ENCODE measurements at places on chromosomes 2 and 18.

DNA sequence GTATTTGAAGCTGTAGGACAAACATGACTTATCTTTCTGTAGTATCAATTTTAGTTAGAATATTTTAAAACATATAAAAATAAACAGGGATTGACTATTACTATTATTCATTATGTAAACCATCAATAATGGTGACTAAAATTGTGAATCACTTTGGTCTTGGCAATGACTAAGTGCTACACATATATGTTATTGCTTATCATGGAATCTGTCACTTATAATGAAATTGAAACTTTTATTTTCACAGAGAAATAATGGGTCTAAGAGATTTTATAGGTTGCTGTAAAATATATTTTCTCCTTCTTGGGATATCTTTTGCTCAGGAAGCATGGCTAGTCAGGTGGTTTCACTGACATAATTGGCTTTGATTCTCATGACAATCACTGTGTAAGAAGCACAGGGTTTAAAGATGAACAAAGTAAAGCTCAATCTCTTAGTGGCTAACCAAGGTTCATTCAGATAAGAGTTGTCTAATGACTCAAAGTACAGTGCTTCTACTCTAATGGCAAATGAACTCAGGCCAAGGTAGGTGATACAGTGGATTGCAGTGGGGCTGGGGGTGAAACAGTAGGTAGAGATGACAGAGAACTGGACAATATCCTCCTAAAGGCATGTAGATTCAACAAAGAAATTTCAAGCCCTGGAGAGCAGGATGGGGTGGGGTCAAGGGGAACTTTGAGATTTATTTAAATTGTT, 98.6 kb upstream of the FANCL start:
- DNase-seq = no peak

DNA sequence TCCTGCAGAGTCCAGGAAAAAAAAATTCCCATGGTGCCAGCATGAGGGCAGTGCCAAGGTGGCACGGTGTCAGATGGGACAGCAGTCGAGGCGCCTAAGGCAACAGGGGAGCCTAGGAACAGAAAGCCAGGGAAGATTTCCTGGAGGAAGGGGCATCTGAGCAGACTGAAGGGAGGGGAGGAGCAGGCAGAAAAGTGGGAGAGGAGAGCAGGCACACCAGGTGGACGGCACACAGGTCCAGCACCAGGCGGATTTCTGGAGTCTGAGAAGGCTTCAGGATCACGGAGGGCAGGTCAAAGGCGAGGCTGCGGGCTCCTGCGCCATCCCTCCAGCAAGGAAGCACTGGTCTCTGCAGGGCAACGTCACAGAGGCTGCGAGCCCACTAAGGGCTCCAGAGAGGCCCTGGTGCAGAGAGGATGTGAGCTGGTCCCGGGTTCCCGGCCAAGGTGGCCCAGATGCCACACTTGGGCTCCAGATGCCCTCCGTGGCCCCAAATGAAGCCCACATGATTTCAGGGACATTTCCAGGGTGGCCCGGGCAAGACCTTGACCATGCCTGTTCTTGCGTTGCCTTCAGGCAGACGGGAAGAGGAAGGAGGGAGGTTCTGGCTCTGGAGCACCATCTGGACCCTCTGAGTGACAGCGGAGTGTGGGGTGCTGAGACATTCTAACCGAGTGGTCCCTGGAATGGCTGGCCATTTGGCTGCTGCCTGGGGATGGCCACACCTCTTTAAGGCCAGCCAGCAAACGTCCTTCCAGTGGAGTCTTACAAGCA, 4.1 kb downstream of the HS6ST1 start:
- DNase-seq = no peak

GRCh38 chr18:52339891-52340371, at the start of gene DCC:
DCC (plus strand) TSS chr18:52340197; CDS start chr18:52340788, 591 bp downstream.
- DNase-seq = peak; percentile 10

DNA sequence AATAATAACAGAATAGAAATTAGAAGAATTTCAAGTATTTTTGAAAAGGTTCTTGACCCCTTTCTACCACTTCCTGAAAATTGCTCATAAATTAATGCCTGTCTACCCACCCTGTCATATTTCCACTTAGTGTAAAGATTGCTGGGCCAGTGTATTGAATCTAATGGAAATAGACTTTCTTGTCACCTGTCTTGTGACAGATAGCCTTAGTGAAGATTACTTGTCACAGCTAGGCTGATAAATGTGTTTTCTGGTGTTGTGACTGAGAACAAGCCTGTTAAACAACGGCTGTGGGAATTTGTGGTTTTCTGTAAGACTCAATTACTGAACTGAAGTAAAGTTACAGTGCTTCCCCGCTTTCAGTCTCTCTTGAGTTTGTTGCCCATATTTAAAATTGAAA, 37.0 kb downstream of the PIK3C3 start:
- DNase-seq = peak; percentile 24

GRCh38 chr2:216344950-216345300, 27.4 kb downstream of the MARCHF4 start:
- DNase-seq = no peak

DNA sequence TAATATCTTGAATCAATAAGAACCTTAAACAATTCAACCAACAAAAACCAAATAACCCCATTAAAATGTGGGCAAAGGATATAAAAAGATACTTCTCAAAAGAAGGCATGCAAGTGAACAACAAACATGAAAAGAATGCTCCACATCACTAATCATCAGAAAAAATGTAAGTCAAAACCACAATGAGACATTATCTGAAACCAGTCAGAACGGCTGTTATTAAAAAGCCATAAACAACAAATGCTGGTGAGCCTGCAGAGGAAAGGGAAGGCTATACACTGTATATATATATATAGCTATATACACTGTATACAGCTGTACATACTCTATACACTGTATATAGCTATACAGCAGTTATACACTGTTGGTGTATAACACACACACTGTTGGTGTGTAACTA, 47.8 kb upstream of the GALNT13 start:
- DNase-seq = no peak

GRCh38 chr2:29502460-29502911, 387.3 kb downstream of the CLIP4 start:
- DNase-seq = no peak

- no peak for DNase-seq
These were observed 46.3 kb upstream of the SLC39A10 start for GRCh38 chr2:195610717-195611116.

DNA sequence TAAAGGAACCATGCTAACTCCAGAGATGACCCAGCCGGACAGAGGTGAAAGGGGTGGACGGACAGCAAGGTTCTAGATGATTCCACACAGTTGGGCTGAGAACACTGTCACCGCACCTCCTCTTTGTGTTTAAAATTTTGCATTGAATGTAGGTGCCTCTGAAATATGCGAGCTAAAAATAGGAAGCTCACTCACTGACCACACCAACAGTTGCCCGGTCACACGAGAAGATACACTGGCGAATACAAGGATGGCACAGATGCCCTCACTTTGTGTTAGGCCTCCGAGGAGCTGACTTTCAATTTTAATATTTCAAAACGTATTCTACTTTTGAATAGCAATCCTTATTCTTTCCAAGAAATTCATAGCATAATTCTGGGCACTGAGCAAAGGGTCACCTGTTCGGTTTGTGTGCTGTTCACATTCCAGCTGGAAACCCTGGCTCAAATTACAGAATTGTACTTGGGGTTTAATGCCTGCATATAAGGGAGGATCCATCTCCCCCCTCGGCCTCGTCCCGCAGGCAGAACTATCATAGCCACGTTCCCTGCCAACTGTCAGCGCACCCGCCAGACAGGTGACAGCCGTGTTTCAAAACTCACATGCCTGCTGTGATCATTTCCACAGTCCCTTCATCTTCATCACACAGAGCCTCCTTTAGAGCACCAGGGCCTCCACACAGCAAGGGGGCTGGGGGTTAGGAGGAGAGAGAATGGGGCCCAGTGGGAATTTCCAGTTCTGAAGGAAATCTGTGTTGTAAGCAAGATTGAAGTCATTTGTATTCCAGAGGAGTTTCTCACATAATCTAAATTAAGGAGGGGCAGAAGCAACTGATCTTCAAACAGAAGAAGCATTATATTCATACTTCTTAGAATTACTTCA, 48.2 kb downstream of the ADI1 start:
- DNase-seq = no peak

- no peak for DNase-seq
These were observed 6.1 kb downstream of the ARHGEF4 start for GRCh38 chr2:130842770-130843169.

DNA sequence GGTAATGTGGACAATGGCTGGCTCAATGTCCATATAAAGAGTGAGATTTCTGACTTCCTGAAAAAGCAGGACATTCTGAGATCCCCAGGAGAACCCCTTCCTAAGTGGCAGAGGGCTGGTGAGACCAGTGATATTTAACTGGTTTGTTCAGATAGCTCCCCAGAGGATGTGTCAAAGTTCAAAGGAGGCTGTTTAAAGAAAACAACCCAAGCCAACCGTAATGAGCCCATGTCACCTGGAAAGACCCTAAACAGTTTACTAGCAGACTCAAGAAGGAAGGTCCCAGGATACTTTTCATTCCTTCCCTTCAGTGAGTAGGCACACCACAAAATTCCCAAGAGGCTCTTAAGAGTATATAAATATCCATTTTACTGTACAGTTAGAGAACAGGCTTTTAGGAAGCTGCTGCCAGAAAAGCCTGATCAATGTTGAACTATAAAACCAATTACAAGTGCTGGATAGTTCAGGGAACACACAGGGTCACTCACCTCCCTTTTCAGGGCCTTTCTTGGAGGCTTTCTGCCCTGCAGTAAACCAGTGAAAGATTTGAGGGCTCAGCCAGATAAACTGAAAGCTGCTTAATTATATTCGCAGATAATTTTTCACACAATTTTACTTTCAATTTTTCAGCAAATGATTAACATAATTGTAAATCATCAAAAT, 293.5 kb downstream of the ASXL3 start:
- DNase-seq = no peak
